Thoracic aorta (tissue), 2 donors: ENCODE measurements at places on chromosomes 6 and 20. TPM values are rescaled to one million over a fixed set of nuclear protein-coding genes. Genes with fewer than 3 reads are reported as not detected.

DNA sequence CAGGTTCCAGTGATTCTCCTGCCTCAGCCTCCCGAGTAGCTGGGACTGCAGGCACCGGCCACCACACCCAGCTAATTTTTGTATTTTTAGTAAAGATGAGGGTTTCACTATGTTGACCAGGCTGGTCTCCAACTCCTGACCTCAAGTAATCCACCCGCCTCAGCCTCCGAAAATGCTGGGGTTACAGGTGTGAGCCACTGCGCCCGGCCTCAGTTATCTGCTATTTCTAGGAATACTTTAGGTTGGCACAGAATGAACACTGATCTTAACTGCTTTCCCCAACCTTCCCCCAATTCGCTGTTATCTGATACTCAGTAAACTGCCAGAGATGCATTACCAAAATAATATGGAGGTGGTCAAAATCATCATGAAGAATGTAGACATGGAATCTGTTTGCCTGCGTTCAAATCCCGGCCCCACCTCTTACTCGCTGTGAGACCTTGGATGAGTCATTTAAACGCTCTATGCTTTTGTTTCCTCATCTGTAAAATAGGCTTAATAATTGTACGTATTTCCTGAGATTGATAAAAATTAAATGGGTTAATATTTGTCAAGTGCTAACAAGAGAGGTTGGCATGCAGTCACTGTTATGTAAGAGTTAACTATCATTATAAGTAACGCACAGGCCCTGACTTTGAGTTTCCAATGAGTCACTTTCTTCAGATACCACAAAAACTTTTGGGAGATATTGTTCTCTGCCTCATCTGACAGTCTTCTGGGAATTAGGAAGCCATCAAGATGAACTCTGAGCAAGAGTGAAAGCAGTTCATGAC is 44.5 kb upstream of the NCOA3 start:
- no peaks in the 10 kb centered on the region for H3K27me3 ChIP-seq
- no peaks in the 10 kb centered on the region for H3K36me3 ChIP-seq
- no peak for DNase-seq
- peaks cover 7% of the 10 kb centered on the region for H3K4me1 ChIP-seq
- H3K4me3 ChIP-seq, result no peak overlapping the region
- no peak overlapping the region for H3K27ac ChIP-seq

DNA sequence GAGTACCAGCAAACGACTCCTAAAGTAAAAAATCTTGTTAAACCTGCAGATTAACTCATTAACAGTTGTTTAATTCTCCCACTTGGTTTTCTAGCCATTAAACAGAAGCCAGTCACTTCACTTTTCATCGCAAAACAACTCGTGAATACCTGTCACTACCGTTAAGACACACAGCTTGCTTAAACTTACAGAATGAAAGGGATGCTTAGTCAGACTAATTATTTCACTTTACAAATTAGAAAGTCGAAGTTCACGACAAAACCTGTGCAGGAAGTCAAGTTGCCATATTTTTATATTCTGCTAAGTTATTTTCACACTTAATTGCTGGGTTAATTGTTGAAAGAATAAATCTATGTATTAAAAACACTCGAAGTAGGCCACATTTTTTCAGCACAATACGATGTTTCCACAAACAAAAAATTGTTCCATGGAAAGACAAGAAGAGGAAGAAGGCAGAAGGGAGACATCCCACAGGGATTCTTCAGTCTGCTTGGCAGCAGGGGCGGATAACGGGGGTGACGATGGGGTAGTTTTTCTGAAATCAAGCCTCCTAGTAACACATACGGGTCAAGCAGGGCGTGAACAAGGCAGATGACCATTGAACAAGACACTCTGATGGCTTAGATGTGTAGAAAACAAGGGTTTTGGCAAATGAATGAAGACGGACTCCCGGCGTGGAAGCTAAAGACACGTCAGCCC is 933 bp downstream of the SSR1 start:
- peak overlapping the region; percentile 88 for H3K27ac ChIP-seq
- H3K4me3 ChIP-seq, result peak overlapping the region; percentile 84
- H3K36me3 ChIP-seq, result peaks cover 19% of the 10 kb centered on the region
- H3K27me3 ChIP-seq, result no peaks in the 10 kb centered on the region
- no peak for DNase-seq
- H3K4me1 ChIP-seq, result peaks cover 13% of the 10 kb centered on the region

- no peak overlapping the region for H3K4me3 ChIP-seq
- no peaks in the 10 kb centered on the region for H3K27me3 ChIP-seq
- H3K36me3 ChIP-seq, result no peaks in the 10 kb centered on the region
- no peak overlapping the region for H3K27ac ChIP-seq
- peaks cover 3% of the 10 kb centered on the region for H3K4me1 ChIP-seq
- DNase-seq, result no peak
Measured at GRCh38 chr20:17683218-17684076, 1.4 kb upstream of the RRBP1 start.

DNA sequence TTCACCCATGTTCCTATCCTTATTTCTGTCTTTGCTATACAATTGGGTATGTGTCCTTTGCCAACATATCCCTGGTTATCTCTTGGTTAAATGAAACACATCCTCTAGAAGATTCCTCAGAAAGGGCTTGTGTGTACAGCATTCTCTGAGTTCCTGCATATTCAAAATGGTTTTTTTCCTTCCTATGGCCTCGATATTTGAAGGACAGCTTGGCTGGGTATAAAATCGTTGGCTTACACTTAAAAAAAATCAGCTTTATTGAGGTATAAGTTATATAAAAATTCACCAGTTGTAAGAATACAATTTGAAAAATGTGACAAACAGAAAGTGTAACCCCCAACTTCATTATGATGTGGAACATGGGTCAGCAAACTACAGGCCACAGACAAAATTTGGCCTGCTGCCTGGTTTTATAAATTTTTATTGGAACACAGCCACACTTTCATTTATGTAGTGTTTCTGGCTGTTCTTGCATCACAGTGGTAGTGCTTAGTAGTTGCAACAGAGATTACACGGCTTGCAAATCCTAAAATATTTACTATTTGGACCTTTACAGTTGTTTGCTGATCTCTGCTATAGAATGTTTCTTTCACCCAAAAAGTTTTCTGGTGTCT is 16.7 kb downstream of the PCMT1 start:
- no peaks in the 10 kb centered on the region for H3K27me3 ChIP-seq
- H3K27ac ChIP-seq, result no peak overlapping the region
- H3K4me3 ChIP-seq, result no peak overlapping the region
- no peak for DNase-seq
- no peaks in the 10 kb centered on the region for H3K36me3 ChIP-seq
- H3K4me1 ChIP-seq, result no peaks in the 10 kb centered on the region

GRCh38 chr6:156760377-156760776 is 16.8 kb upstream of the ARID1B start:
- H3K27ac ChIP-seq, result no peak overlapping the region
- no peak overlapping the region for H3K4me3 ChIP-seq
- DNase-seq, result no peak
- H3K27me3 ChIP-seq, result no peaks in the 10 kb centered on the region
- H3K4me1 ChIP-seq, result no peaks in the 10 kb centered on the region

DNA sequence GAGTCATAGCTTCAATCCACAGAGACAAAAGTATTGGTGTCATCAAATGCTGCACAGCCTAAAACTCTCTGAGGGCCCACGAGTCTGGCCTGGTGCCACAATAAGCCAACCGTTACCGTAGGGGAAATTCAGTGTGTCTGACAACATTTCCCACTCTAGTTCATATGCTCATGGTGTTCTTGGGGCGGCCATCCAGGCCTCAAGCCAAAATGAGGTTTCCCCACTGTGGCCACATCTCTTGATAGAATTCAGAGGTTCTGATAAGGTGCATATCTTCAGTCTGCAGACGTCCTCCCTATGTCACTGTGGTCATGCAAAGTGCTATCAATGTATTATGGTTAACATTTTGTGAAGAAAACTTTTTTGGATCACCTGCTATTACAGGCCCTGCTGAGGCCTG is 627.7 kb downstream of the QKI start:
- no peaks in the 10 kb centered on the region for H3K27me3 ChIP-seq
- H3K4me3 ChIP-seq, result no peak overlapping the region
- no peaks in the 10 kb centered on the region for H3K4me1 ChIP-seq
- DNase-seq, result no peak
- no peaks in the 10 kb centered on the region for H3K36me3 ChIP-seq

DNA sequence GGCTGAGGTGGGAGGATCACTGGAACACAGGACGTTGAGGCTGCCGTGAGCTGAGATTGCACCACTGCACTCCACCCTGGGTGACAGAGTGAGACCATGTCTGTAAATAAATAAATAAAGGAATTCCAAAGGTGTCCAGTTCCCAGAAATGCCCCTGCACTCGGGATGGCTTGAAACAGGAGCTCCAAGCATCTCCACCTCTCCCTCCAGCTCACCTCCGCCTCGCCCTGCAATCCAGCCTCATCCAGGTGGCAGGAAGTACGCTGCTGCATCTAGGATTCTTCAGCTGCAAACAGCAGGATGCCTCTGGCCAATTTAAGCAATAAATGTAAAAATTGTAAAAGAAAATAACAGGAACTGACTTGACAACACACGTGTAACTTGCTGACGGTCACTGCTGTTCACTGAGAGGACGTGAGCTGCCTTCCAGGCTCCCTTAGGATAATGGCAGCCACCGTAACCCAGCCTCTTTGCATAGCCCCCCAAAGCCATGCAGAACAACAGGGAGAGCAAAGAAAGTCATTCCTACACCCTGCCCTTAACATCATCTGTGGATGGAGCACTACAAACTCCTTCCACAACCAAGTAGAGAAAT is 11.4 kb upstream of the GRM4 start:
- no peak for DNase-seq
- peaks cover 8% of the 10 kb centered on the region for H3K4me1 ChIP-seq
- H3K27me3 ChIP-seq, result peaks cover 8% of the 10 kb centered on the region
- H3K36me3 ChIP-seq, result no peaks in the 10 kb centered on the region
- H3K27ac ChIP-seq, result no peak overlapping the region

DNA sequence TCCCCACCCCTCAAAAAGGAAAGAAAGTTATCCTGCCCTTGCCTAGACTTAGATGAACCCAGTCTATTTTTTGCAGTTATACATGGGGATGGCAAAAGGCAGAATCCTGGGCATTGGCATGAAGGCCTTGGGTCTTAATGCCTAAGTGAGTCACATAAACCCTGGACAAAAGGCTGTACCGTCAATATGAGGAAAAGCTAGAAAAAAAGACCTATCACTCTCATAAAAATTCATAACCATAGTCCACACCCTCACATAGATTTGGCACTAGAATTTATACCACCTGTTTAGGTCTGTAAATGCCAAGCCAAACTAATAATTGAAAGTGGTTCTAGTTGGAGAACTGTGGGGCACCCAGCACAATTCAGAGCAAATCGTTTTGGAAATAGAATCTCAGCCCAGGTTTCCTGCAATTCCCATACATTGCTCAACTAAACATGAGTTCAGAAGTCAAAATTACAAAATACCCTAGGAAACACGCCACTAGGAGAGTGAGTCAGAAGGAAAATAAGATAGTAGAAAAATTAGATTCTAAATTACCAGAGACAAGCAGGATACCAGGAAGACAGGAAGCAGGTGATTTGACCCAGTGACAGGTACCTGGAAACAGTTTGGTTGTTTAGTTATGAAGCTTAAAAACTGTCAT is 70.4 kb upstream of the FUCA2 start:
- H3K4me3 ChIP-seq, result no peak overlapping the region
- peak overlapping the region; percentile 39 for H3K27ac ChIP-seq
- no peaks in the 10 kb centered on the region for H3K27me3 ChIP-seq
- no peak for DNase-seq
- H3K36me3 ChIP-seq, result no peaks in the 10 kb centered on the region
- peaks cover 26% of the 10 kb centered on the region for H3K4me1 ChIP-seq

DNA sequence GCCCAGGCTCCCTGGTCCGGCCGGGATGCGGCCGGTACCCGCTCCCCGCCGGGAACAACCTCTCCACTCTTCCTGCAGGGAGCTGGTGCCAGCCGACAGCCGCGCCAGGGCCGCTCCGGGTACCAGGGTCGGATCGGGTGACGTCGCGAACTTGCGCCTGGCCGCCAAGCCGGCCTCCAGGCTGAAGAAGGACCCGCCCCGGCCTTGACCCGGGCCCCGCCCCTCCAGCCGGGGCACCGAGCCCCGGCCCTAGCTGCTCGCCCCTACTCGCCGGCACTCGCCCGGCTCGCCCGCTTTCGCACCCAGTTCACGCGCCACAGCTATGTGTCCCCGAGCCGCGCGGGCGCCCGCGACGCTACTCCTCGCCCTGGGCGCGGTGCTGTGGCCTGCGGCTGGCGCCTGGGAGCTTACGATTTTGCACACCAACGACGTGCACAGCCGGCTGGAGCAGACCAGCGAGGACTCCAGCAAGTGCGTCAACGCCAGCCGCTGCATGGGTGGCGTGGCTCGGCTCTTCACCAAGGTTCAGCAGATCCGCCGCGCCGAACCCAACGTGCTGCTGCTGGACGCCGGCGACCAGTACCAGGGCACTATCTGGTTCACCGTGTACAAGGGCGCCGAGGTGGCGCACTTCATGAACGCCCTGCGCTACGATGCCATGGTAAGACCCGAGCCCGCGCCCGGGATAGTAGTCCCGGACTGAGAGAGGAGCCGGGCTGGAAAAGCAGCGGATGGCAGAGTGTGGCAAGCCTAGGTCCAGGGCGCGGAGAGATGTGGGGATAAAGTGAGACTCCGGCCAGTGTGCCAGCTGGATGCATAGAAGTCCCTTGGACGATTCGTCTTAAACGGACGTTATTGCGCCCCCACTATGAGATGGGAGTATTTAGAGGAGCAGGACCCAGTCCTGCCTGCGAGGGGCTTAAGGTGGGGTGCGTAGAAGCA is at the start of gene NT5E:
NT5E (plus strand) TSS at position 266 of the 942 bp plus-strand sequence; CDS start at position 323, 57 bp downstream.
- H3K36me3 ChIP-seq, result no peaks in the 10 kb centered on the region
- H3K27ac ChIP-seq, result peak within 1 kb of the TSS; percentile 93
- peak; percentile 49 for DNase-seq
- no peaks in the 10 kb centered on the region for H3K27me3 ChIP-seq
- H3K4me1 ChIP-seq, result peaks cover 37% of the 10 kb centered on the region

DNA sequence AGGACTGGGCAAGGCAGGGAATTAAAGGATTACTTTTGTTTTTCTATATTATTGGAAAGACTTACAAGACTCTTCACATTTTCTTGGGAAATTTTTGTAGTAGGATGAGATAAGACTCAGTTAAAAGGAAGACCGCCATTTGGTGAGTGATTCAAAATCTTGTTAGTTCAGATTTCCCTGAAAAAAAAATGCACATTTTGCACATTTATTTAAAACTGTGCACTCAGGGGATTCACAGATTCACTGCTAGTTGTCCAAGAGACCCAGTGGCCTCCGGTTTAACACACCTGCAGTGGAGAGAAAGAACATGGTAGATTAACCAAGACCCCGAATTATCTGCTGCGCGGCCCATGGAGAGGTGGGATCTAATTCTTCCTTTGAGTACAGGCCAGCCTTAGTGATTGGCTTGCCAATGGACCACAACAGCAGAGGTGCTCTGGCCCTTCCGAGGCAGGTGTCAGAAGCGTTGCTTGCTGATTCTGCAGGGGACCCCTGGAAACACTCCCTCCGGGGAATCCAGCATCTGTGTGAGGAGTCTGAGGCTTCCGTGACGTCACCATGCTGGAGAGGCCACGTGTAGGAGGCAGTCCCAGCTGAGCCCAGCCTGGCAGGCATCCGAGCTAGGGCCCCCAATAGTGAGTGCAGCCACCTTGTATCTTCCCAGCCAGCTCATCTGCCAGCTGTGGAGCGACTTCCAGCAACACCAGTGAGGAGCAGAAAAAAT is 68.9 kb downstream of the ZNF217 start:
- H3K27me3 ChIP-seq, result no peaks in the 10 kb centered on the region
- no peak for DNase-seq
- H3K4me1 ChIP-seq, result no peaks in the 10 kb centered on the region

Gene PRR18
- not detected for total RNA-seq

Gene DEFB132
- total RNA-seq, result not detected

Gene HLA-DQA2
- total RNA-seq, result 1.4 TPM
